Dermis blood vessel endothelial cell (primary cell): ENCODE measurements at places on chromosomes 7 and 10. TPM values are rescaled to one million over a fixed set of nuclear protein-coding genes. Genes with fewer than 3 reads are reported as not detected.

The NRAP gene
- total RNA-seq, result not detected in 2 replicates

The OR2A12 gene
- total RNA-seq, result not detected in 2 replicates

The ADCY1 gene
- 0.17 and 0.93 TPM in 2 replicates for total RNA-seq

The FRAT2 gene
- 17.1 and 28.8 TPM in 2 replicates for total RNA-seq

The IDI2 gene
- total RNA-seq, result not detected in 2 replicates

The TNPO3 gene
- total RNA-seq, result 57.2 and 83.1 TPM in 2 replicates

The EPO gene
- total RNA-seq, result not detected in 2 replicates

The SFXN3 gene
- 64.4 and 68.9 TPM in 2 replicates for total RNA-seq

The CPA1 gene
- not detected in 2 replicates for total RNA-seq

The PON1 gene
- not detected in 2 replicates for total RNA-seq
